Stimulated activated CD4-positive, alpha-beta T cell treated with anti-CD3 and anti-CD28 coated beads, Interleukin-1b, Interleukin-23, amount 100 ng/mL, for 24 hours (primary cell): ENCODE measurements at places on chromosomes 1 and 21.

DNA sequence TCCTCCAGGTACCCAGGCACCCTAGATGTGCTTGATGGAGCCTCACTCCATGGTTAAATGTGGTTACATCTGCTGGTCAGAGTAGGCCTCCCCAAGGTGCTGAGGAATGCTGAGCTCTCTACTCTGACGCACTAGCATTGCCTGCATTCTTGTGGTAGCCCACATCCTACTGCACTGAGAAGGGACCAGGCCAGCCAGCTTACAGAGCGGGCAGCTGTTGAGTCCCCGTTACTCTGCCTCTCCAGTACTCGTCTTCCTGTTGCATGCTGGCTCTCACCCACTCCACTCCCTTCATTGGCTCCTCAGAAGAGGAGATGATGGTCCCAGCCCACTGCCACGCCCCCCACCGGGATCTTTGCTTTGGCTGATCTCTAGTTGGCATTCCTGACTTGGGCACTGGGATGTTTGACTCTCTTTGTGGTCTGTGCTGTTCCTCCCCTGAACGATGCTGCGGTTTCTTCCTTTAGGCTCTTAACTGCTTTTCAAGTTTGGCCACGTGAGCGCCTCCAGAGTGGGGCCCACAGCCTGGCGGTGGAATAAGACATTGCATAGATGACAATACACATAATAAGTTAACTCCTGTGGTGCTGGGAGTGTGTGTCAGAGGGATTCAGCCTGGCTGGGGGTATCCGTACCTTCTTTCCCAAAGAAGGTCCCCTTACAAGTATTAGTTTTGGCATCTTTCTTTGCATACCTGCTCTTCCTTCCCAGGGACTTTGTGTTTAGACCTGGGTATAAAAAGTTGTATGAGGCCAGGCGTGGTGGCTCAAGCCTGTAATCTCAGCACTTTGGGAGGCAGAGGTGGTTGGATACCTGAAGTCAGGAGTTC lies 18.6 kb downstream of the AZIN2 start:
- peak; percentile 54 for DNase-seq

DNA sequence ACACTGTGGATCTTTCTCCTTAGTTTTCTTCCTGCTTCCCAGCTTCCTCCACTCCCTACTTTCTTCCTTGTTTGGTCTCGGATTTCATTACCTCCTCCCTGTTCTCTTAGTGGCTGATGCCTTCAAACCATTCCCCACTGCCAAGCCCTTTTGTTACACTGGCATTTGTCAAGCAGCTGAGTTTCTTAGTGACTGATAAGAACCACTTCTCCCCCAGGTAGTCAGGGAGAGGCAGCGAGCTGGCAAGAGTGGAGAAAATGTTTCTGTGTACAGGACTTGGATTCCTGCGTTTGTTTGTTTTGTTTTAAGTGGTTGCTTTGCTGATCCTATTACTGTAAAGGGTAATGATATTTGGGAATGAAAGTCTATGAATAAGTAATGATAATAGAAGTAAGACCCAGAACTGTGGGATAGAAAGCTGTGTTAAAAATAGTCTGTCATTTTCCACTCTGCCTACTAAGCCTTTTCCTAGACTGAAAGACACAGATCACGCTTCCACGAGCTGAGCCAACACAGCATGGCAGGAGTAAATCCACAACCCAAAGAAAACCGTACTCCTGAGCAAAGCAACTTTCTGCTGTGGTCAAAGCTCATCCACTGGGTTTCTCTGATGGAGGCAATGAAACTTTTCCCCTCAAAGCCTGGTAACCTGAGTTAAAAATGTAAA lies 10.1 kb upstream of the SERTAD4 start:
- DNase-seq = no peak

- no peak for DNase-seq
Observed at GRCh38 chr1:212916481-212917133, 33.7 kb upstream of the VASH2 start.

DNA sequence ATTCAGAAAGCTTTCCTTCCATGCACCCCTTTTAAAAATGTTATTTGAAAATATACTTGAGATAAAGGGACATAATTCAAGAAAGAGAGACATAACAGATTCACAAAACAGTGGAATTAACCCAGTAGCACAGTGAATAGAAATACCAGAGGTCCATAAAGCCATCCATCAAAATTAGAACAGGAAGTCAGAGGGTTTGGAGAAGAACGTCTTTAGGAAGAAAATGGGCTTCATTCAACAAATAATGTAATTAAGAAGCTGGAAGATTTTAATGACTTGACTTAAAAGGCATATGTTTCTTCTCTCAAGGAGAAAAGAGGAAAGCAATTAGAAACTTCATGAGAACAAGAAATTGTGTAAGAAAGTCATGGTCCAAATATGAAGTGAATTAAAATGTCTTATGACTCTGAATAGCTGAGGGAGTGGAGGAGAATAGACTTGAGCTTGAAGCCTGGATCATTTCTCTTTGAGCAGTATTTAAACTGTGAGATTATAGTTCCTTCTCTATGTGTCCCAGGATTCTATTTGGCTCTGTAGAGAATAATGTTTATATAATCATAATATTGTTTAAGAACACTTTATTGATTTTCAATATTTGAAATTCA lies 7.9 kb upstream of the HCRTR1 start:
- DNase-seq = no peak

- peak; percentile 36 for DNase-seq
Observed at GRCh38 chr1:15848143-15848928, 829 bp downstream of the SPEN start.
